Adipocyte (in vitro differentiated cells): ENCODE measurements at places on chromosomes 12 and 14.
A peak's percentile ranks its signal among the peaks of the same experiment; 100 is the strongest.

DNA sequence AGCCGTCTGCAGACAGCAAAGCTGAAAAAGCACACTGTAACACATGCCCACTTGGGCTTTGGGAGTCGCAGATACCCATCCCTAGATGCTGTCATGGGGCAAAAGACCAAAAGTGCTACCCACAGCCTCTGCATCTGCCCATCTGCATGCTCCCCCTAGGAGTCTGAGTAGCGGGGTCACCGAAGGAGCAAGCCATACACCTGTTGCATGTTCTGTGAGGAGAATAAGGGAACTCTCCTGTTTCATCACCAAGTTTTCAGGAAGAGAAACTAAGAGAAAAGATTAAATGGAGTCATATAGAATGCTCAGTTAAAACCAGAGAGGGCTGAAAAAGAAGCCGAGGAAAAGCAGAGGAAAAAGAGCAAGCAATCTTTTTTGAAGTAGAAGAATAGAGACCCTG is 13.7 kb upstream of the ST8SIA1 start:
- DNase-seq = no peak

DNA sequence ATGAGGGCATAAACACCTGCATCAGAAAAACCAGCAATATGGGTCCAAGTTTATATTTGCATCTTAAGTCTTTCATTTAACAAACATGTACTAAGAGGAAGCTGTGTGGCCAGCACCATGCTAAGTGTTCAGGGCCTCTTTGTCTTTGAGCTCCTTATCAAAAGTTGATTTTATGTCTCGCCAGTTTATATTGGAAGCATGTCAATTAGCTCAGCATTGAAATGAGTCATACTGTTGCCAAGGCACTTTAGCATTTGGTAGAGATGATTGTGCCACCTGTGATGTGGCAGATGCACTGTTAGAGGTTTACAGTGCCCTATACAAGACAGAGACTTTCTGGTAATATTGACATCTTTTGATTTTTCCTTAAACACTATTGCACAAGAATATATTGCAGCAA is 68.5 kb downstream of the BHLHE41 start:
- DNase-seq = peak; percentile 33

DNA sequence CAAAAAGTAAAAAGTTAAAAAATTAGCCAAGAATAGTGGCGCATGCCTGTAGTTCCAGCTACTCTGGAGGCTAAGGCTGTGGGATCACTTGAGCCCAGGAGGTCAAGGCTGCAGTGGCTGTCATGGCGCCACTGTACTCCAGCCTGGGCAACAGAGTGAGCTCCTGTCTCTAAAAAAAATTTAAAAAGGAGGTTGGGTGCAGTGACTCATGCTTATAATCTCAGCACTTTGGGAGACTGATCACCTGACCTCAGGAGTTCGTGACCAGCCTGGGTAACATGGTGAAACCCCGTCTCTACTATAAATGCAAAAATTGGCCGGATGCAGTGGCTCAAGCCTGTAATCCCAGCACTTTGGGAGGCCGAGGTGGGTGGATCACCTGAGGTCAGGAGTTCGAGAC is 8.2 kb upstream of the YLPM1 start:
- no peak for DNase-seq

DNA sequence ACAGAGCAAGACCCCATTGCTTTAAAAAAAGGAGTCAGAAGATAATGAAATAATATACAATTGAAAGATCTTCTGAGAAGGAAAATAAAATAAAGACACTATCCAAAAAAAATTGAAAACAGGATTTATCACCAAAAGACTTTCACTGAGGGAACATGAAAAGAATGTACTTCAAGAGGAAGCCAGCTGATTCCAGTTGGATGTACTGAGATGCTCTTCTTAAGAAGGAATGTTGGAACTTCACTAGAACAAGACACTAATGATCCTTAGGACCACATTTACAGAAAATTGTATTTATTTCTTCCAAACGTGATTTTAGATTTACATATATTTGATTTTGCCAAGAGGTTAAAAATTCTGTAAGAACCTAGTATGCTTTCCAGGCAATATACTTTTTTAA is 65.6 kb upstream of the CNOT2 start:
- DNase-seq = peak; percentile 45

- no peak for DNase-seq
Measured at GRCh38 chr12:58811346-58811745, 109.0 kb downstream of the LRIG3 start.

DNA sequence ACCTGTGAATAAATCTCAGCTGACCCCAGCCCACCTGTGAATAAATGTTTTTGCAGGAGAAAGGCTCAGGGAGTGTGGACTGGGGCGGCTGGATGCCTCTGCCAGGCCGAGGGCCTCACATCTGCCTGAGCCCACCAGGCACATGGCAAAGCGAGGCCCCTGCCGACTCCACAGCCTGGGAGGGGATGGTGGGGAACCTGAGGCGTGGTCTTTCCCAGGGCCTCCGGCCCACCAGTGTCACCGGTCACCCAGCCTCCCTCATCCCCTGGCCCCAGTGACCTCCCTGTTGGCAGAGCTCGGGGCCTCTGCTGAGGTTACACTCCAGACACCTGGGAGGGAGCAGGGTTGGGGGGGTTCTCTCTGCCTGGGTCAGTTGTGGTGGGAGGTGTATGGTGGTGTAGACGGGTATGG is 8.2 kb downstream of the NOC4L start:
- no peak for DNase-seq

DNA sequence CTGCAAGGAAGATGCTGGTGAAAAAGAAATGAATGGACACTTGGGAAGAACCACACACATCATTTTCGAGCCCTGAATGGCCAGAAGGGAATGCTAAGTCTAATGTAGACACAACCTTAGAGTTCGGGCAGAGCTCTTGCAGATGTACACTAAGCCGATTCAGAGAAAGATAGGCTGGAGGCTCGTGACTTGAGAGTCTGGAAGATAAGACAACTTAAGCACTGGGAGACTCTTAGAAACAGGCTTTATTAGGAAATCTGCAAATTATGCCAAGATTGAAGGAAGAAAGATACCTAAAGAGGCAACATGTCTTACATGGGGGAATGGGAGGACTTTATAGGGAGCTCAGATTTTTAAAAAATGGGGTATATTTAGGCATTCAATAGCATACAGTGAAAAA is 13.5 kb downstream of the TBPL2 start:
- DNase-seq = no peak

GRCh38 chr12:94027561-94027960 is 120.8 kb upstream of the PLXNC1 start:
- no peak for DNase-seq
